ENCODE measurements at places on chromosomes 4 and X. TPM values are rescaled to one million over a fixed set of nuclear protein-coding genes. Genes with fewer than 3 reads are reported as not detected.

VGLL1 gene
- total RNA-seq, result not detected

SPOCK3 gene
- total RNA-seq, result not detected

STATH gene
- total RNA-seq, result not detected

MAGEA8 gene
- total RNA-seq, result not detected

WAS gene
- total RNA-seq, result 0.37 TPM

DNA sequence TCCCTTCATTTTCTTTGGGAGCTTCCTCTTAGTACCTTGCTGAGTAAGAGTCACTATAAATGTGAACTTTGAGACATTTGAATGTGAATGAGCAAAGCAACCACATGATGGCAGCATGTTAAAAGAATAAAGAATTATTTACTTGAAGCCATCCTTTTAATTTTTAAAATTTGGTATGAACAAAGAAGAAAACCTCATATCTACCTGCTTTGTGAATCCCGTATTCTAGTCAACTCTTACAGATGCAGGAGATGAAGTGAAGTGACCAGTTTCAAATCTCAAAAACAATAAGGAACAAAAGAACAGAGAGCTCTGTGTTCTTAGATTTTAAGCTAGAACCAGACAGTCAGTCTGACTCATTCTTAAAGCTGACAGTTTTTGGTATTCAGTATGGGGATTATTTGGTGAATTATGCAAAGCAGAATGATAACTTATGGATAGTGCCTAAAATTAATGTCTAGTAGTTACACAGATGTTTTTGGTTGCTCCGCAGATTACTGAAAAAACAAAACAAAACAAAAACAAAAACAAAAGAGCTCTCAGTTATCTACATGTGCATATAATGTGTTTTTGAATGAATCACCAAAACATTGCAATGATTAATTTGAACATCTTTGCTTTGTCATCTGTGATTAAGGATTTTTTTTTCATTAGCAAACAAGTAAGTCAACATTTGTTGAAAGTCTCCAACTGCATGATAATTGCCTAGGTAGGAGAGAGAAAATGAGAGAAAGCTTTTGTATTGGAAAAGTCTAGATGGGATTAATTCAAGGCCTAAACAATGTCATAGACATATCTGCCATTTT, 48.2 kb upstream of the H2AZ1 start:
- peaks cover 9% of the 10 kb centered on the region for H3K4me1 ChIP-seq
- no peak for DNase-seq
- H3K27ac ChIP-seq, result no peak overlapping the region
- H3K4me3 ChIP-seq, result no peak overlapping the region
- H3K36me3 ChIP-seq, result no peaks in the 10 kb centered on the region
- H3K27me3 ChIP-seq, result no peaks in the 10 kb centered on the region

GRCh38 chr4:137819964-137820383, 287.7 kb upstream of the PCDH18 start:
- no peak overlapping the region for H3K27ac ChIP-seq
- H3K36me3 ChIP-seq, result no peaks in the 10 kb centered on the region
- H3K27me3 ChIP-seq, result no peaks in the 10 kb centered on the region
- no peak overlapping the region for H3K4me3 ChIP-seq

DNA sequence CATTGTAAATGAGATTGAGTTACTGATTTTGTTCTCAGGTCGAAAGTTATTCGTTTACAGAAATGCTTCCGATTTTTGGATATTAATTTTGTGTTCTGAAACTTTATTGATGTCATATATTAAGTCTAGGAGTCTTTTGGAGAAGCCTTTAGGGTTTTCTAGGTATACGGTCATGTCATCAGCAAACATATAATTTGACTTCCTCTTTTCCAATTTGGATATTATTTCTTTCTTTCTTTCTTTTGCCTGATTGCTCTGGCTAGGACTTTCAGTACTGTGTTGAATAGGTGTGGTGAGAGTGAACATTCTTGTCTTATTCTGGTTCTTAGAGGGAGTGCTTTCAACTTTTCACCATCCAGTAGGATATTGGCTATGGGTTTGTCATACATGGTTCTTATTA, 35.4 kb upstream of the PDLIM5 start:
- no peaks in the 10 kb centered on the region for H3K36me3 ChIP-seq
- no peak overlapping the region for H3K4me3 ChIP-seq
- no peak overlapping the region for H3K27ac ChIP-seq

DNA sequence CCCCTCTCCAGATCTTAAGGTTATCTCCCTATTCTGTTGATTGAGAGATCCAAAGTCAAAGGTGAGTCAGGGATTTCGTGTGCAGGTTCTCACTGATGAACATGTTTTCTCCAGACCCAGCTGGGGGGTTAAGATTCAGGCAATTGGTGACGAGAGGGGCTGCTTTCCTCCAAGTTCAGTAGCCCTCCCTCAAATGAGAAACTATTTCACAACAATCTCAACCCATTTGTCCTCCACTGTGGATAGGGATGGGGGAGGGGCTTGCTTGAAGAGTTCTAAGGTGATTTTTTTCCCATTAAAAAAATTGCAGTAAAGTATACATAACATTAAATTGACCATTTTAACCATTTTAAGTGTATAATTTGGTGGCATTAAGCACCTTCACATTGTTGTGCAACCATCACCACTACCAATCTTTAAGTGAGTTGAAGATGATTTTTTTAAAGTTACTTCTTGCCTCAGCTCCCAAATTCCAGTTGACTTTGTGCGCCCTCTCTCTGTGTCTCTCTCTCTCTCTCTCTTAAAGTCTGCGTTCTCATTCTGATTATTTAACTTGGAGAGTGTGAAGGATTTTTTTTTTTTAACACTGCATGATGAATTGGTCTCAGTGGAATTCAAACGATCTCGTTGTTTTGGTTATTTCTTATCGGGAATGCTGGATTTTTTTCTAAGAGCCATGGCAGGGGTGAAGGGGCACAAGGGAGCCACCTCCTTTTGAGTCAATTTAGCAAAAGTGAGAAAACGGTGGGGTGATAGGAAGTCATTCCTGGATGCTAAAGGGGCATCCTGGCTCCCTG, 175.9 kb downstream of the SHROOM3 start:
- no peaks in the 10 kb centered on the region for H3K36me3 ChIP-seq
- no peak for DNase-seq
- peak overlapping the region; percentile 56 for H3K4me3 ChIP-seq
- no peaks in the 10 kb centered on the region for H3K27me3 ChIP-seq
- H3K4me1 ChIP-seq, result peaks cover 89% of the 10 kb centered on the region

- H3K27me3 ChIP-seq, result no peaks in the 10 kb centered on the region
- no peak for DNase-seq
- H3K4me1 ChIP-seq, result peaks cover 8% of the 10 kb centered on the region
- H3K27ac ChIP-seq, result no peak overlapping the region
- H3K4me3 ChIP-seq, result no peak overlapping the region
Observed at GRCh38 chr4:23782778-23783437, 106.9 kb downstream of the PPARGC1A start.

DNA sequence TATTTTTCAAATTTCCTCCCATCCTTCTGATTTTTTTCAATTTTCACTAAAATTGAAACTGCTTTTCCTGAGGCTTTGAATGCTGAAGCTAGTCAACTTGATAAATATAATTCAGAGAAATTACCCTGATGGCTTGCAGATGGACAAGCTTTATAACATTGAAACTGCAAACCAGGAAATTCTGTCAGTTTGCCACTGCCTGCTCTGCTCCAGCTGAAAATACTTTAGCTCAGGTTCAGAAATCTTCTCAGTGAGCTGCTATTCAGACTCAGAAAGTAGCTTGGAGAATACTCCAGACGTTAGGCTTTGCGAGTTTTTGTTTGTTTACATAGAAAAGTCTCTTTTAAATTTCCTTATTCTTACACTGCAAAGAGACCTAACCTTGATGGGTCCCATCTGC, 1574.7 kb downstream of the STIM2 start:
- DNase-seq, result no peak
- no peaks in the 10 kb centered on the region for H3K36me3 ChIP-seq
- H3K27me3 ChIP-seq, result no peaks in the 10 kb centered on the region

DNA sequence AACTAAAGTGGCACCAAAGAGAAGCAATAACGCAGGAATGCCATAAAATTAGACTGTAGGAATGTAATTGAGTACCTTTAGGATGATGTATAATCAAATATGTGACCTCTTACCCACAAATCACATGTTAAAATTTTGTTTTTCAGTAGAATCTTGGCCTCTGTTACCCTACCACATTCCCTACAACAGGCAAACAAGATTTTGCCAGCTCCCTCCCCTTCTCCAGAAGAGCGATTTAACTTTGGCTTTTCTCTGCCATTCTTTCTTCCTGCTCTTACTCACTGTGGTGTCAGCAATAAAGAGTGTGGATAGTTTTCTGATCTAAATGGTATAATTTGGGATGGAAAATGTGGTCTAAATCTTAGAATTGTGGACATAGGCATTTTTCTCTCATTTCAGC, 57.2 kb downstream of the TRIM2 start:
- no peaks in the 10 kb centered on the region for H3K27me3 ChIP-seq
- H3K4me1 ChIP-seq, result no peaks in the 10 kb centered on the region
- no peak for DNase-seq
- peaks cover 6% of the 10 kb centered on the region for H3K36me3 ChIP-seq
- H3K4me3 ChIP-seq, result no peak overlapping the region

DNA sequence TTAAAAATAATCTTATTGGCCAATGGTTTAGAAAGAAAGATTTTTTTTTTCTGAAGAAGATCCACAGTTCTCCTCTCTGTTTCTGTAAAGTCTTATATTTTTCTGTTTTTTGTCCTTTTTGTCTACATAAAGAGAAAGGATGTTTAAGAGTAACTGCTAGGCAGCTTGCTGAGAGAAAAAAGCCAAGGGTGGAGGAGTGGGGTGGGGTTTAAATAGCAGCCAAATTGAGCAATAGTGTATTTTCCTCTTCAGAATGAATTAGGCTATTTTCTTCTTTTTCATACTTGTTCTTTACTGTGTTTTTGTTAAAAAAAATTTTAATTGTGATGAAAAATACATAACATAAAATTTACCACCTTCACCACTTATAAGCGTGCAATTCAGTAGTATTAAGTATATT, 224.6 kb downstream of the SOWAHB start:
- peaks cover 2% of the 10 kb centered on the region for H3K36me3 ChIP-seq
- no peak overlapping the region for H3K4me3 ChIP-seq
- H3K27me3 ChIP-seq, result no peaks in the 10 kb centered on the region

DNA sequence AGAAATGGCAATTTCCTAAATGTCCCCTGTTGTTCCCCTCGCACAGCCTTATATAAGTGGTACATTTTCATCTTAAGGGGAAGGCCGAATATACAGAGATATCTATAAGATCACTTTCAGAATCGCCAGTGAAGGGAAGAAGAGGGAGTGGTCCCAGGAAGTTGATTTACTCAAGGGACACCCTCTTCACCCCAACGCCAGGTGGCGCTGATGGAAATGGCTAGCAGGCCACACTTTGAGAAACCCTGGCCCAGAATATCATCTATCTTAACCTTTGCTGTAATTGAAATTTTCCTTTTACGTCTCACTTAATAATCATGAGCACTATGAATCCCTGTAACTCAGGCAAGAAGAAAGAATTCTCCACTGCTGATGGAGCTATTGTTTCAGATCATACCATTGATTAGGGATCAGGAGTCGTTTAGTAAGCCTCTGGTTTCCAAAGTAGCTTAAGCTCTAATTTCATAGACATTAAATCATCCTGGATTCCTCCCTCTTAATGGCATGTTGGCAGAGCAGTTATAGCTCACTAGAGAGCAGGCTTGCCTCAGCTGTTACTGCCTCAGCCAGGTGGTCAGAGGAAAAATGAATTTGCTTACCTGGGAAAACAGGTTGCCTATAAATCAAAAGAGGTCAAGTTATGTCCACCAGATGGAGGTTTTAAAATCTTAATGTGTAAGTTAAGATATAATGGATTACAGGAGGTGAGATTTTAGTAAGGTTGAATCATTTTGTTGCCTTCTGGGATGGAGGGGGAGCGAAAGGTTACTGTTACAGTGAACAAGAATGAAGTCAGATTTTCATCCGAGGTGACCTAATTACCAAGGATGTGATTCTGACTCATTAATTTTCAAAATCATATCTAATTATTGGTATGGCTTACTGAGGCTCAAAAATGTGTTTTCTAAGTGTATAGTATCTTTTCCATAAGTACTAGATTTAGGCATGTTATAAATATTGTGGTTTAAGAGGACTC, 941.2 kb upstream of the TENM3 start:
- DNase-seq, result no peak
- peaks cover 2% of the 10 kb centered on the region for H3K27me3 ChIP-seq
- no peaks in the 10 kb centered on the region for H3K4me1 ChIP-seq
- no peak overlapping the region for H3K27ac ChIP-seq
- H3K4me3 ChIP-seq, result no peak overlapping the region

- no peak overlapping the region for H3K4me3 ChIP-seq
- H3K36me3 ChIP-seq, result no peaks in the 10 kb centered on the region
- peaks cover 10% of the 10 kb centered on the region for H3K4me1 ChIP-seq
Observed at GRCh38 chr4:123163501-123163900, 233.1 kb upstream of the SPRY1 start.

- peaks cover 11% of the 10 kb centered on the region for H3K4me1 ChIP-seq
- H3K36me3 ChIP-seq, result peaks cover 11% of the 10 kb centered on the region
- H3K27ac ChIP-seq, result no peak overlapping the region
- no peak overlapping the region for H3K4me3 ChIP-seq
- no peak for DNase-seq
Observed at GRCh38 chr4:123631786-123632692, 235.4 kb downstream of the SPRY1 start.

DNA sequence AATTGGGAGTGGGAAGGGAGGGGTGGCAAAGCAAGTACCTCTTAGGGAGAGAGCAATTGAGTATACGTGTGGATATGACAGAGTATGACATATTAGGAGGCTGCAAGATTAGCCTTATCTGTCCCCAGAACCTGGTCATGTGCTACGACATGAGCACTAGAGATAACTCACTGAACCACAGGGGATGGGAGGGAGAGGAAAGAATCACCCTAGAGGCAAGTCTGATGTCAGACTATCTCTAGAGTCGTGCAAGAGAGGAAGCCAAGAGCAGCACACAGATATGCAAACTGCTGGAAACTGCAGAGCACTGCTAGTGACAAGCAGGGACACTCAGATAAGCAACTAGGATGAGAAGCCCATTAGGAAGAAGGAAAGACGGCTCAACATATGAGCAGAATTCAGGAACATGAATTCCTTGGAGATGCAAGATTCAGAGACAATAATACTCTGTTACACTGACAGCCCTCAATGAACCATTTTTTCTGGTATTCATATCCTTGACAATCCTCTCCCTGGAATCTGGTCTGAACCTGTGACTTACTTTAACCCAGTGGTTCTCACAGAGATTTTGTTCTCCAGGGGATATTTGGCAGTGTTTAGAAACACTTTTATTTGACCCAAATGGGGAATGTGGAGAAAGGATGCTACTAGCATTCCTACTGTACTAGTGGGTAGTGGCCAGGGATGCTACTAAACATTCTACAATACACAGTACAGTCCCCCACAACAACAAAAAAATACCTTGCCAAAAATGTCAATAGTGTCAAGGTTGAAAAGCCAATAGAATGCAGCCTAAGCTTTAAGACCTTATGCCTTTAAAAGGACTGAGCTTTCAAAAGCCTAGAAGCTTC, 84.0 kb upstream of the BMP2K start:
- H3K4me3 ChIP-seq, result no peak overlapping the region
- no peaks in the 10 kb centered on the region for H3K27me3 ChIP-seq
- DNase-seq, result no peak
- no peak overlapping the region for H3K27ac ChIP-seq
- no peaks in the 10 kb centered on the region for H3K36me3 ChIP-seq

DNA sequence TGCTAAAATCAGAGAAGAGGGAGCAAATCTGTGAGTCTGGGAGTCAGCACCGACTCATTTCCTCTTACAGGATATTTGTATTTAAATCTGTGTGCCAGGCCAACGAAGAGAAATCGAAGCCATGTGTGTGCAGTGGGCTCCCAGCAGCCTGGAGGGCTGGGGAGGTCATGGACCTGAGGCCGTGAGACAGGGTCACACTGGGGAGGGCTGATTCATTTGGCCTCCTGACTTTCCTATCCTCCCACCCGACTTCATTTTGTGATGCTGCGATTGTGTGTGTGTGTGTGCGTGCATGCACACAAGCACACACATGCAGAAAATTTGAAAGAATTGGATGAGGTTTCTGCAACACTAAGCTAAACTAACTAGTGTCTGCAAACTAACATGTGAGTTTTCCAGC, 48.7 kb upstream of the STX18 start:
- peaks cover 7% of the 10 kb centered on the region for H3K36me3 ChIP-seq
- H3K27ac ChIP-seq, result no peak overlapping the region
- H3K4me1 ChIP-seq, result peaks cover 8% of the 10 kb centered on the region
- H3K27me3 ChIP-seq, result no peaks in the 10 kb centered on the region

Measured in chondrocyte (in vitro differentiated cells).